ENCODE measurements at places on chromosomes 3 and 15.

- DNase-seq: no peak
Measured at GRCh38 chr15:49622561-49622960, 1.7 kb downstream of the DTWD1 start.

GRCh38 chr3:72163809-72164634, 379.1 kb upstream of the PROK2 start:
- no peak for DNase-seq

DNA sequence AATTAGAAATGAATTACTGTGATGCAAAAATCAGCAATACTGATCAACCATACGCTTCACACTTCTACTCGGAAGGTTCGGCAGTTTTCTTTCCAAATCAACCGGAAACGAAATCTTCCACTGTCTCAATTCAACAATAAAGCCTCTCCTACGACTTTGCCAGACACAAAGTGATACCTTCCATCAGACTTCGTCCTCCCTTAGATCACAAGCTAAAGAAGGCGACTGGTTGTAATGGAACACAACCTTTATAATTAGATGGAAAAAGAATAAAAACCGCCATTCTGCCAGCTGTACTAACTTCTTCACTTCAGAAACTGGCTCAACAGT, 618 bp downstream of the PARL start:
- no peak for DNase-seq

GRCh38 chr3:30629746-30630145, 23.3 kb downstream of the TGFBR2 start:
- no peak for DNase-seq

GRCh38 chr3:121064121-121064520, 156.1 kb downstream of the STXBP5L start:
- no peak for DNase-seq

GRCh38 chr3:111956995-111957734, 21.7 kb upstream of the ABHD10 start:
- DNase-seq: no peak

DNA sequence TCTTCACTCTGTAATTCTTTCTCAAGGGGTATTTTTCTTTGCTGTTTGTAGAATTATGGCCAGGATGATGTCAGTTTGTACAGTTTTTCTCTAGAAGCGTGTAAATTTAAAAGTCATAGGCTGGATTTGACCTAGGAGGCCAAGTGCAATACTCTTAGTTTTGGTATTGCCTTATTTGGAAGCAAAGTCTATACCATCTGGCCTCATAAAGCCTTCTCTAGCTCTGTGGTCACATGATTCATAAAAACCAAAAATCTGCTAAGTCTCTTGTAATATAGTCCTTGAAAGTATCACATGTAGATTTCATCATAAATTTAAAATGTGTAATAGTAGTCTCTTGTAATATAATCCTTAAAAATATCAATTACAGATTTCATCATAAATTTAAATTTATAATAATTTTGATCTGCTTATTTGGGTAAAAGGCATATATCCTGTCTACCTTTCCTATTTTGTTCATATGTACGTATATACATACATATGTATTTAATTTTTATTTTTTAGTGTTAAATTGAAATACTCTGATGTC, 25.6 kb downstream of the TEX9 start:
- no peak for DNase-seq

GRCh38 chr3:8678751-8679150, 34.2 kb upstream of the SSUH2 start:
- DNase-seq: no peak

GRCh38 chr15:66743703-66744536, 41.9 kb downstream of the SMAD6 start:
- DNase-seq: no peak

GRCh38 chr15:58448331-58448730, 16.5 kb downstream of the LIPC start:
- DNase-seq: no peak

DNA sequence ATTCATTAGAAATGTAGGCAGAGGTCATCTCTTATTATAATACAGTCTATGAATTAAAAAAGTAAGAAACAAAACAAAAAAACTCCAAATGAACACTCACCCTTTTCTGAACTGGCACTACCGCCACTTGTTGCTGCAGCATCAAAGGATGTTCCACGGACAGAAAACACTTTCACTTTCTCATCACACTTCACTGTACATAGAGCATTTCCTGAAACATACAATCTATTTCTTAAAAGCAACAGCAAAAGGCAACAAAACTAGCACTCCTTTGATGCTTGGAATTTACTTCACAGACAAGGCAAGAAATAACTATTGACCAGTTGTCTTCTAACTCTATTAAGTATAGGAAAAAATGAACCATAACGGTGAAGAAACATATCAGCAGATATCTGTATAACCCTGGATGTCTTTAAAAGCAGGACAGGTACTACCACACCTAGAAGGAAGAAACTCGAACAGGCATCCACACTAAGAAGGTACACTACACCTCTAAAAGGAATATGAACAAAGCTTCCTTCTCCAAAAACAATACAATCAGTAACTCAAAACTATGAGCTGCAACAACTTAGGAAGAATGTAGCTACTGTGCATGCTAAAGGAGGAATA, 24.9 kb downstream of the ETFA start:
- DNase-seq: no peak

DNA sequence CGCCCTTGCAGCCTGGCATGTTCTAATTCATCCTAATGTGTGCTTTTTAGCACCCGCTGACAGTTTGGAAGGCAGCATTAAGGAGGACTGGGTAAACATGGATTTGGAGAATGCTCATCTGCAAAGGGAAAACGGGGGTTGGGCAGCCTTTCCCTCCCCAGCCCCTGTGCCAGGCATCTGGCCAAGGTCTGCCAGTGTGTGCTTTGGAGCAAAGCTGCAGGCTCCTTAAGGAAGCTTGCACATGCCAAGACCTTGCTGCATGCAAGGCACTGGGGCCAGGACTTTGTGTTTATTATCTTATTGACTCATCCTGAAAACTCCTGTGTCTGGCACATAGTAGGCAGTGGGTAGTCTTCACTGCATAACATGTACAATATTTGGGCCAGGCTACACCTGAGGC, 20.1 kb downstream of the FAM3D start:
- no peak for DNase-seq

GRCh38 chr3:10363935-10364334, 43.0 kb upstream of the SEC13 start:
- no peak for DNase-seq

- no peak for DNase-seq
Measured at GRCh38 chr15:69849232-69849610, 248.5 kb downstream of the TLE3 start.

GRCh38 chr3:23856286-23856685, 50.5 kb downstream of the UBE2E1 start:
- no peak for DNase-seq

GRCh38 chr15:36960179-36960946, 140.0 kb downstream of the MEIS2 start:
- DNase-seq: no peak

DNA sequence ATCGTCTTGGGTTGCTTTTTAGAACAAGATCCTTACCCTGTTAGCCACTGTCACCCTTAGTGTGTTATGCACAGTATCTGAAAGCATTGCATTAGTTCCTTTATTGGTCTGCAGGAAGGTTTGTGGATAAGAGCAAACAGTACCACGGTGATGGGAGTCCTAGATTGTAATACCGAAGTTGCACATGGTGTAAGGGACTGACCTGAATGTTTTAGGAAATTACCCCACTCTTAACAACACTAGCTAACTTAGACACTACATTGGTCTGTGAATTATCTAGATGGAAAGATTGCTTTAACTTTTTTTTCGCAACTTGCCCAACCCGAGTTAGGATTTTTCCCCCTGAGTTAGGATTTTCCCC, 1.3 kb downstream of the STT3B start:
- DNase-seq: no peak

- no peak for DNase-seq
Measured at GRCh38 chr3:110246796-110247376, 824.7 kb upstream of the NECTIN3 start.

DNA sequence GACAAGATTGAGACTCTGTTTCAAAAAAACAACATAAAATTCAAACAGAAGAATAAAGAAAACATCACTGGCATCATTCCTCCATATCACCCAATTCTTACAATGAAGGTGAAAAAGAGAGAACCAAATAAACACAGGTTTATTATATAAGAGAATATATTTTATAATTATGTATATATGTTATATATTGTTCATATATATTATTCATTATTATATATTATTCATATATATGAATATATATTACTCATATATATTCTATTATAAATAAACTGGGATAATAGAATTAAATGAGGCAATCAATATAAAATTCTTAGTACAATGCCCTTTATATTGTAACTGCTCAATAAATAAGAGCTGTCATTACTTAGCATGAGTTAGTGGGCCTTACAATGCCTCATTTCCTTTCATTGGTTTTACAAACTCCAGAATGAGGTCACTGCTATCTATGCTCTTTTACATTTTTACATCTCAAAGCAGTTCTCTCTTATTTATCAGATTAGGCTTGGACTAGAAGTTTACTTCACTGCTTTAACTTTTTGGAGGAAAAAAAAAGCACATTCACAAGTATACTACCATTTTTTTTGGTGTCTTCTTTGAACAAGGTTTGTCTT, 135.5 kb upstream of the TTC14 start:
- DNase-seq: no peak

- DNase-seq: no peak
Measured at GRCh38 chr3:11626084-11626463, 17.6 kb downstream of the VGLL4 start.

DNA sequence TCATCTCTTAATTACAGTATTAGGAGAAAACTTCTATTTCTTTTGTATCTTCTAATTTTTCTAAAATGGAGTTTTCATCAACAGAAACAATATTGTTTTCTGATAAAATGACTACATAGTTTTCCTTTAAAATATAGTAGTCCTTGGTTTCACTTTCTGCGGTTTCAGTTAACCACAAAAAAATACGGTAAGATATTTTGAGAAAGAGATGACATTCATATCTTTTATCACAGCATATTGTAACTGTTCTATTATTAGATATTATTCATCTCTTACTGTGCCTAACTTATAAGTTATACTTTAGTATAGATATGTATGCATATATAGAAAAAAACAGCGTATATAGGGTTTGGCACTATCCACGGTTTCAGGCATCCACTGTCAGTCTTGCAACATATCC, 2.3 kb downstream of the B4GALT4 start:
- DNase-seq: no peak

DNA sequence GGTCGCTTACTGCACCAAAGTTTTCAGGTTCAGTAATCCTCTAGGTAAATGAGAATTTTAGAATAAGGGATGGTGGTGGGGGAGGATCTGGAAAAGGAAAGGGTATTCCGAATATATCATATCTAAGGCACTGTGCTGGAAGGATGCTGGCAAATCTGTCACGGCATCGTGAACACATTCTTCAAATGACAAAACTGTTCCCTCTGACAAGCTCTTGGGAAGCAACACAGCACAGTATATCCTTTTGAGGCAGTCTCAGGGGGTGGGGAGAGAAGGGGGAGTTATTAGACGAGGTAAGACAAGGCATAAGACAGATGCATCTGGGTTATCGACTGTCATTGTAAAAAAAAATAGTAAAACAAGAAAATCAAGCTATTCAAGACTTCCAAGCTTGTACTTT, 289.6 kb upstream of the LRRN1 start:
- no peak for DNase-seq

- DNase-seq: peak; percentile 84
Measured at GRCh38 chr3:126476166-126477060, 722 bp upstream of the ZXDC start.

DNA sequence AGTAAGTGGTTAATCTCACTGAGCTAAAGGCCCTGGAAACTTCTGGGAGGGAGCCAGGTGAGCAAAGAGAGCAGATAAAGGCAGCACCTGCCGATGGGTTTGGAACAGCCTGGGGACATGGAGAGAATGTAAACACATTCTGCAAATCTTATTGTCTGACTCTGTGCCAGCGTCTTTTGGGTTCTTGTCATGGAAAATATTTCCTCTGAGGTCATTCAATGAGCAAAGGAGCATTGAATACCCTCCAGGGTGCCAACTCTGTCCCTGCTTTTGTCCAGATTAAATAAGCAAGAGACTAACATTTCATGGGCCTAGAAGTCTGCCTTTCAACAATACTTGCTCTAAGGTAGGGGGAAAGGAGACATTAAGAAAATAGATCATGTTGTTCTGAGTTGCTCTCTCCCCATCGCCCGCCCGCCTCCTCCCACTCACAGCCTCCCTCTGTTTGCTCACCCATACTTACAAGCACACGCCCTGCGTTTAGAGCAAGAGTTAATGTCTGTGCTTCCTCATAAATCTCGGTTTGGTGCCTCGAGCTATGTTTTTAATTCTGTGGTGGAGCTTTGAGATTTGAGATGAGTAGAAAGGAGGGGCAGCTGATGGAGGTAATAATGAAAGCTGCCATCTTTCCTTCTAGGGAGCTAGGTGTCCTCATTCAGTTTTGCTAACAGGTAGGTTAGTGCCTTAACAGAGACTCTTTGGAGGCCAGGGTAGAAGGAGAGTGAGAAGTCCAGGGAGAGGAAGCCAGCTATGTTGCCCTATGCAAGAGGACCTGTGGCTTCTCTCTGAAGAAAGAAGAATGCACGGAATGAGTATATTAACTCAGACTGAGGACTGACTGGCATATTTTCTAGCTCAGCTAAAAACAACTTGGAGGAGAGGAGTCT, 132.9 kb downstream of the TPRG1 start:
- peak; percentile 99 for DNase-seq

DNA sequence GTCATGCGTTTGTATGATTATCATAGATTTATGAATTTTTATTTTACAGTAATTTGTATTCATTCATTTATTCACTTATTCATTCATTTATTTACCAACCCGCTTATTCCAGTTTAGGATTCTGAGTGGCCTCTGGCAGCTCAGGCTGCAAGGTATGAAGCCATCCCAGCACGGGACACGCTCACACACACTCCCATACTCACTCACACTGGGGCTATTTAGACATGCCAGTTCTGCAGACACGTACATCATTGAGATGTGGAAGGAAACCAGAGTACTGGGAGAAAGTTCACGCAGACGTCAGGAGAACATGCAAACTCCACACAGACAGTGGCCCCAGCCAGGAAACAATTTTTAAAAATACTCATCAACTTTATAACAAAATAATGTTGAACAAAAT, 5.1 kb downstream of the CDIN1 start:
- no peak for DNase-seq

- no peak for DNase-seq
Measured at GRCh38 chr3:172982736-172983364, 158.2 kb downstream of the SPATA16 start.

DNA sequence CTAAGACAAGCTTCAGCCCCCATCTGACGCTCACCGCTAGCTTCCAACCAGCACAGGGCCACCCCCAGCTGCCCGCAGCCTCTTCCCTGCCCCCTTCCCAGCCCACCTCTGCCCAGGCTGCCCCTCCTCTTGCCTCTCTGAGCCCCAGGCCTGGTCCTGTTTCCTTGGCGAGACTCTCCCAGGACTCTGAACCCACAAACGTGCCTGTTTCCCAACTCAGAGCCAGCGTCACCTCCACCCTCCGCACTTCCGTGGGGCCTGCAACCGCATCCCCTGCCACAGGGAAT, 35.0 kb downstream of the ZXDC start:
- DNase-seq: no peak

GRCh38 chr3:25355998-25356397, 72.1 kb upstream of the RARB start:
- no peak for DNase-seq

- DNase-seq: no peak
Measured at GRCh38 chr15:69780374-69780773, 317.3 kb downstream of the TLE3 start.

Data from NCI-H1105 (cell line).